Head of caudate nucleus (tissue), 42 donors: ENCODE measurements at places on chromosomes 3 and 15.

- no peak for DNase-seq
Measured at GRCh38 chr3:41190509-41191284, 8.6 kb upstream of the CTNNB1 start.

GRCh38 chr3:111968319-111969054, 10.3 kb upstream of the ABHD10 start:
- DNase-seq, result no peak

DNA sequence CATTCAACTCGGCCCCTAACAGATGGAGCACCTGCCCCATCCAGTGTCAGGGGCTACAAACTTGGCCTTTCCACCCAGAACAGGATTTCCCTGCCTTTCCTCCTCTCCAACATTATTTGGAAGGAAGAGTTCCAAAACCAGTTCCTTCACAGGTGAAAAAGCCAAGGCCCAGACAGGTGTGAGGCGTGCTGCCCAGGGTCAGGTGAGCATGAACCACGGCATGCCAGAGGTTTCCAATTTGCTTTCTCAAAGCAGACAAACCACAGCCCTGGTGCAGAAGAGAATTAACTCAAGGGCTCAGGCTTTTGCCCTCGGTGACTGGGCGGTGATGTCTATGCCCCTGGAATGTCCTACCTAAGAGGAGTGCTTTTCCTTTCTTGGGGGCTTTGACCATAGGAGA, 43.2 kb downstream of the LDHAL6B start:
- DNase-seq, result no peak

GRCh38 chr3:17302774-17303173, 418.0 kb downstream of the PLCL2 start:
- DNase-seq, result peak; percentile 46

- no peak for DNase-seq
Measured at GRCh38 chr15:76217029-76217881, 94.0 kb downstream of the ETFA start.
